ENCODE measurements at places on chromosomes 6 and 20.

- DNase-seq: no peak
Observed at GRCh38 chr20:39253051-39253755, 291.1 kb downstream of the DHX35 start.

DNA sequence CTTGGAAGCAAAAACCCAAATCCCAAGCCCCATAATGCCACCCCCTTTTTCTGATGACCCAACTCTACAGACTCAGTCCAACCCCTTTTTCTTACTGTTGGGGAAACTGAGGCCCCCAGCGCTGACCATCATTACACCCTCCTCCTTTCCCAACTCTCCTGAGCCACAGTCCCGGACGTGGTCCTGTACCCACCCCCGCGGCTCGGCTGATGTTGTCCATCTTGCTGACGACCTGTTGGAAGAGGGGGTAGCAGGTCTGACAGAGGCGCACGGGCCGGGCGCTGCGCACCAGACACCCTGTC is 533 bp downstream of the OSTM1 start:
- DNase-seq: no peak

GRCh38 chr20:24441661-24442060 is 27.8 kb upstream of the SYNDIG1 start:
- no peak for DNase-seq

DNA sequence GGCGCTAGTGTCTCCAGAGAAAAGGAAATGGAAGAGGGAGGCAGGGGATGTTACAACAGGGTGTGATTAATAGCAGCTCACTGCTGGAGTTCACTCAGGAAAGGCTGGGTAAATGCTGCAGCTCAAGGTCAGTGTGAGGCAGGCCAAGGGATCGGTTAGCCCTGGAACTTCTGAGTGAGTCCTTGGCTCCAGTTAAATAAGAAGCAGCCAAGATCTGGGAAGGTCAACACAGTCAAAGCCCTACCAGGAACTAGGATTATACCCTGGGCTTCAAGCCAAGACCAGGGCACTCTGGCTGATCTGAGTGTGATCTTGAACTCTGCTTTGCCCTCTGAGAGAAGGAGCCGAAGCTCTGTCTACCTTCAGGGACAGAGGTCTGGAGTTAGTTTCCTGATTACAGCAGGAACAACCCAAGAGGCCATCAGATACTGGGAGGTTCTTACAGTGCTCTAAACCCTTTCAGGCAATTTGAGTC is 44.3 kb downstream of the TPD52L1 start:
- DNase-seq: peak; percentile 48

Measured in OCI-M1 (cell line).